ENCODE measurements at places on chromosomes 7 and 10. TPM values are rescaled to one million over a fixed set of nuclear protein-coding genes. Genes with fewer than 3 reads are reported as not detected.
A peak's percentile ranks its signal among the peaks of the same experiment; 100 is the strongest.

GRCh38 chr7:102444961-102445673 is 11.7 kb downstream of the ORAI2 start:
- DNase-seq = no peak

DNA sequence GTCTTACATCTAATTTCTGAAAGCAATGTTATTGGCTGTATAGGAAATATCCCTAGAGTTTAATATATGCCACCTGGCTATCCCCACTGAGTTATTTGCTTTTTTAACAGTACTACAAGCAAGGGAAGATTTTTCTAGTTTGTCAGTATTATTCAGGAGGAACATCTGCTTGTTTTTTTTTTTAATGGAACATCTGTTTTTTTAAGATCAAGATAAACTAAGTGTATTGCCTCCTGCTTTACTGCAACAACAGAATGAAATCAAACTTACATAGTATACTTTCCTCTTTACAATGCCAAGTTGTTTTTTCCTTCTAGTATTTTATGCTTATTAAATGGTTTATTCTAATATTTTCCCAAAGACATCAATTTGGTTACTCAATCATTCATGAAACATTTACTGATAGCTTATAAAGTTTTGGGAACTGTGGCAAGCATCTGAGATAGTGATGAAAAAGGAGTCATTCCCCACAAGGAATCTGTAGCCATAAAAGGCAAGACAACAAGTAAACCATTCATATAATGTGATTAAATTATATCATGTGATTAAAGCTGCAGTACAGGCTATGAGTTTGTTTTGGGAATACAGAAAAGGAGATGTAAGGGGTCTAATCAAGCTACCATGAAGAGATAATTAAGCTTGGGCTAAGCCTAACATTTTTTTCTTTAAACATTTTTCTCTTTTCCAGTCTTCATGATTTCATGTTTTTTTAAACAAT is 17.4 kb downstream of the MTPN start:
- DNase-seq = no peak

DNA sequence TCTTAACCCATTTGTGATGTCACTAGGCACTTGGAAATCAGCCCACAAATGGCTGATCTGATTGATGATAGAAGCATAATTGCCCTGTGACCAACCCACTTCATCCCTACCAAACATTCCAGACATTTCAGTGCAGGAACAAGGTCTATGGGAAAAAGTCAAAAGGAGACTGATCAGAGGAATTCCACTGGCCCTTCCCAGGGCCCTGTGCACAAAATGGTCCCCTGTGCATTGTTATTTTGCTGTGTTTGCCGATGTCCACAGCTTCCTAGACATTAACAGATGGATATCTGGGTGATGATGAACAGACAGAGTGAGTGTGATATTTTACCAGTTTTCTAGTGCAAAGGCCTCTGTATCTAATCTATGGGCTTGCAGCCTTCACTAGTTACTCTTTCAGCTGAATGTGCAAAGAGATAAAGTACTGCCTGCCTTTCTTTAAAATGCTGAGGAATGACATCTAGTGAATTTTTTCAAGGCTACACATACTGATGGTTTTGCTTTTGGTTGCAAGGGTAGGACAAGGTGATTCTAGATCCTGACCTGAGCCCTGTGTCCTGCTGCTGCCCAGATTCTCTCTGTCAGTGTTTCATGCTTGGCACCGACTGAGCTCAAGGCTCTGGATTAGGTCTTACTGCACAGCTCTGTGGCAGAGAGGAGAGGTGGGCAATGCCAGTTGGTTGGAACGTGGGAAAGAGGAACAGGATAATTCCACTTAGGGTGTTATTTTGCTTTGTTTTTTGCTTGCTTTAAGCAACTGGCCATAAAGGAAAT is 55.4 kb downstream of the CALD1 start:
- no peak for DNase-seq

GRCh38 chr10:102468683-102469082 is 17.3 kb upstream of the C10orf95 start:
- DNase-seq = no peak

The NAT16 gene
- not detected for total RNA-seq

GRCh38 chr7:150945171-150945852 is 32.8 kb downstream of the KCNH2 start:
- peak; percentile 47 for DNase-seq
